ENCODE measurements at places on chromosomes 5 and 9.

DNA sequence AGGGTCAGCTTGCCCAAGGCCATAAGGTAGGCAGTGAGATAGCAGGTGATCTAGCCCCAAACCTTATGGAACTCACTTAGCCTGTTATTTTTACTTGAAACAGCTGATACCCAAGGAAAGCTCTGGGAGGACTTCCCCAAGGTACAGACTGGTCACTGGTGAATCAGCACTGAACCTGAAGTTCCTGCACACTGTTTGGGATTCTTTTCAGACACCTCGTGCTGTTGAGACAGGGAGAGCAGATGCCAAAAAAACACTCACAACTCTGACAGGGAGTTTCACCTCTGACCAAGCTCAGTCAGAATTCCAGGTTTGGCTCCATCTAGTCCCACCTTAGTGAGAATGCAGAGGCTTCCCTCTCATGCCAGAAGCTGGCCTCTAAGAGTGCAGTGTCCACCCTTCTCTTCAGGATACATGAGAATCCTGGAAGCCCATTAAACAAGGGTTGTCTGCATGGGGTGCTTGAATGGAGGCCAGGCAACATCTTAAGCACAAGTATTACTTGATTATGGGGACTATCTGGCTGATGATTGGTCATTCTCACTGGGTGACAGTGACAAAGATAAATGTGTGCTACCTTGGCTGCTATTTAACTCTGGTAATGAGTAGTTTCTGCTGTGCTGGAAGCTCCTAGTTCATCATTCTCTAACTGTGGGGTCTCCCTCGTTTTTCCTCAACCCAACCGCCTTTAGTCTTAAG, 122.8 kb upstream of the SLIT3 start:
- no peak for DNase-seq

- DNase-seq = no peak
Measured at GRCh38 chr5:108102463-108102862, 279.4 kb downstream of the FBXL17 start.

GRCh38 chr5:138664276-138664943, 88.8 kb upstream of the CTNNA1 start:
- DNase-seq = no peak

DNA sequence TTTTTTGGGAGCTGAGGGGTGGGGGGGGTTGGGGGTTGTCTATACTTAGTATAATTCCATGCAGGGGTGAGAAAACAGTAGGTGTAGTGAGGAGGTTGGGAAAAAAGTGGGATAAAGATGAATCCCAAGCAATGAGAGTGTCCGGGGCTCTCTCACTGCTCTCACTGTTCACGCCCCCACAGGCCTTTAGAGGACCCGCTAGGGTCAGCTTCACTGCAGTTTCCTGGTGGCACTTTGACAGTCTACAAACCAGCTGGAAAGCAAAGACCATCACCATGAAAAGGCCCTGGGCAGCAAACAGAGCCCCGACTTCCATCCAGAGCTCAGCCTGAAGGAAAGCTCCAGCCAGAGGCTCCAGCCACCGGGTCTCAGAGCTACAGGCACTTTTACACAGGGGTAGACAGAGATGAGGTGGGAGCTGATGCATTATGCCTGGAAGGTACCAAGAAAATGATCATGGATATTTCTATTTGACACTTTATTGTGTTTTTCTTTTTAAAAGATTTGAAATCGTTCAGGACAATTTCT, 355.1 kb downstream of the ADAMTS6 start:
- DNase-seq = no peak

DNA sequence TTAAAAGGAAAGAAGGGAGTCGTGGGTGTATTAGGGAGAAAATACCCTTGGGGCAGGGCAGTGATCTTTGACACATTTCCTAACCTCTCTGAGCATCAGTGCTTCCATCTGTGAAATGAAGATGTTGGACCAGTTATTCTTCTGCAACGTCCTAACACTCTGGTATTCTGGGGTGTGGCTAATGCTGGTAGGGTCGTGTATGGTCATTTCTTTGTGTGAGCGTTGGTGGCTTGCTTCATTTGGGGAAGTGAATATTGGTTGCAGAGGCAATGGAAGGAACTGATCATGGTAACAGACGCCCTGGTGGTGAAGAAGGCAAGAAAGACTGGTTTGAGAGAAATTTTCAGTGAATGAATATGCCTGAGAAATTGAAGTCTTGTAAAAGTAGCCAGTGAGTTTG, 67.9 kb upstream of the TTC23L start:
- no peak for DNase-seq

- no peak for DNase-seq
Measured at GRCh38 chr9:126830827-126831226, 26.0 kb downstream of the ZBTB43 start.

- no peak for DNase-seq
Measured at GRCh38 chr5:36026706-36027465, 35.7 kb upstream of the UGT3A1 start.

GRCh38 chr5:127076315-127077129, 3.2 kb upstream of the C5orf63 start:
- no peak for DNase-seq

- peak; percentile 18 for DNase-seq
Measured at GRCh38 chr9:111661802-111662521, 557 bp downstream of the GNG10 start.

DNA sequence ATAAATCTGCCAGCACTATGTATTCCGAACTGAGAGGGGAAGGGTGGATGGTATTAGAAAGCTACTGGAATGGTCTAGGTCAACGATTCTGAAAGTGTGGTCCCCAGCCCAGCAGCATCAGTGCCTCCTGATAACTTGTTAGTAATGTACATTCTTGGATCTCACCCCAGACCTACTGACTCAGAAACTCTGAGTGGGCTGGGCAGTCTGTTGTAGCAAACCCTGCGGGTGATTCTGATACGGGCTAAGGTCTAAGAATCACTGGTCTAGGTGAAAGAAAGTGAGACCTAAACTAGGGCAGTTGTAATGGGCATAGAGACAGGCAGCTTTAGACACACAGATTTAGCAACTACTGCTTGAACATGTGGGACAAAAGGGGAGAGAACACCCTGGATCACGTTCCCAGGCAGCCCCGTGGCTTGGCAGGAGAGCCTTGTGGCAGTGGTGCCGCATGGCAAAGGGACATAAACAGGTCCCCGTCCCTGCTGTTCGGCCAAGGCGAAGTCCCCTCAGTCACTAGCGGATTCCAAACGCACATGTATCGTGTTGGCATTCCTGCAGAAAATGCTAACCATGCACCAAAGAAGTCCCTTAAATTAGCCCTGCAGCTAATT, 216.3 kb downstream of the TTLL11 start:
- no peak for DNase-seq

DNA sequence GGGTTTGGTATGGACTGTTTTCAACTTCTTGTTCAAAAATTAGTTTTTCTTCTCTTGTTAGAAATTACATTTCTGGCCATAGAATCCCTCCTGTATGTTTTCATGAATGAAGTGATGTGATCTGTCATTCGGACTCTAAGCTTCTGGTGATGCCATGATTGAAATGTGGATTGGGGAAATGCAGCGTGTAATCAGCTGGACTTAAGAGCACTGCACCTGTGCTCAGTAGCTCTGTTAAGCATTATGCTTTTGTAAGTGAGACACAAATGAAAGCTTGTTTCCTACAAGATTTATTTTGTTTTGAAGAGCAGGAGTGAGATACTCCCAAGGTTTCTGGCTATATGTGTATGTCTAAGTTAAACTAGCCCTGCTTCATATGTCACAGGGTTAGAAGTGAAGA, 24.0 kb upstream of the FAM120AOS start:
- no peak for DNase-seq

- no peak for DNase-seq
Measured at GRCh38 chr5:135998889-135999288, 29.9 kb upstream of the TGFBI start.

DNA sequence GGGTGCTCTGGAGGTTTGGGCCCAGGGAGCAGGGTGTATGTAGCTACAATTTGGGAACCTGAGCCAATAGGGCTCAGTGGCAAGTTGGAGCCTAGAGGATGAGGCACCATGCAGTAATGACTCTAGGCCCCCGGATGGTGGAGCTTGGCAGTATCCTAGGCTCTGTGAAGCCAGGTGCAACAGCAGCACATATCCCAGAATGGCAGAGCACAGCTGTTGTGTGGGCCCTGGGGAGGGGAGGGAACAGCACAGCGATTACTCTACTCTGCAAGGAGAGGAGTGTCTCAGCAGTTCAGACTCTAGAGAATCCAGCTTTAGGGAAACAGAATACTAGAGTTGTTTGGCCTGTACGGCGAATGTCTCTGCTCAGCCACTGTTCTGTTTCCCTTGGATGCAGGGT, 56.1 kb downstream of the LRRTM2 start:
- no peak for DNase-seq

GRCh38 chr5:137392261-137392660, 106.9 kb downstream of the SPOCK1 start:
- no peak for DNase-seq

GRCh38 chr9:16683326-16683725, 187.1 kb downstream of the BNC2 start:
- DNase-seq = no peak

- DNase-seq = no peak
Measured at GRCh38 chr5:54695198-54695966, 177.8 kb downstream of the SNX18 start.

DNA sequence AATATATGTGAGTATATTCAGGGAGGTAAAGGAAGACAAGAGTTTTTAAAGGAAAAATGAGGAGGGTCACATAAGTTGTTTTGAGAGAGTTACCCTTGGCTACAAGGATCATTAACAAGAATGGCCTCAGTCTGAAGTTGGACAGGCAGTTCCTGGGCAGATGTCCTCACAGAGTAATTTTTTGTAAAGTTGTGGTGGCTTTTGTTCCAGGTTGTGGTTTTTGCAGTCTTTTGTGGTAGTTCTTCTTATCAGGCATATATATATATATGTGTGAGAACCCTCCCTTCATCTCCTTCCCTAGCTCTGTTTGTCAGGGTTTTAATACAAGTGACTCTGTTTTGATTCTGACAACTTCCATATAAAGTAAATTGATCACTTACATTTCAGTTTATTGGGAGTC, 60.0 kb downstream of the CSNK1G3 start:
- DNase-seq = no peak

GRCh38 chr5:129899454-129899853, 4.8 kb upstream of the CHSY3 start:
- no peak for DNase-seq

- no peak for DNase-seq
Measured at GRCh38 chr5:128706269-128706668, 168.2 kb upstream of the FBN2 start.

DNA sequence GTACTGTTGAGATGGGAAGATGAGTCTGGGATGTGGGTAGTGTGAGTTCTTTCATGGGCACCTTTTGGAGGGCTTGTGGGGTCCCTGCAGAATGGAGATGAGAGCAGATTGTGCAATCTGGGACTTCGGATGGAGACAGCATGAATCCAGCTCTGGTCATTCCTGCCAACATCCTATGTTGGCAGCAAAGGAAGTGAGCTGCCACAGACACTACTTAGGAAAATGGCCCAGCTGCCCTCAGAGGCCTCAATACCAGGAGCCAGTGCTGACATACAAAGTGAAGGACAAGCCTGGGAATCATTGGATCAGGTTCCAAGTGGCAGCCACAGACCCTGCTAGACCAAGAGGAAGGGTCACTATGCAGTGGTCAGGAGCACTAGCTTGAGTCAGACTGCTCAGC, 402.8 kb downstream of the CDK5RAP2 start:
- DNase-seq = no peak

DNA sequence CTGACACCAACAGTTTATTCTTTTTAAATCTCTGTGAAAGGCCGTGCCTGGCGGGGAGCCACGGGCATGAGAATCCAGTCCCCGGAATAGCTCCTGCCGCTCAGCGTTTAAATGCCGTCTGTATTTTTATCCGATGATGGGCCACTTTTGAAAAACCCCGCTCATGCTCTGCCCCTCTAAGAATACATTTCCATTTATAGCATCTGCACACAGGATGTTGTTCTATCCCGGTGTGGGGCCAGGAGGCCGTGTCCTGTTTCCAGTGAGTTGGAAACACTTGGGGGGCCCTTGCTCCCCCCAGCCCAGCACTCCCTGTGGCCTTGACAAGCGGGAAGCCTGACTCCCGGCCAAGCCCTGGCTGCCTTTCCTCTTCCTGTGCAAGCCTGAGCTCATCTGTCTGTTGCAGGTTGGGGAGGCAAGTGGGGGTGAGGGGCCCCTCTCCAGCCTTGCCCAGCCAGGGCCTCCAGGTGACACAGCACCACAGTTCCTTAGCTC, 39.0 kb downstream of the ERGIC1 start:
- DNase-seq = no peak

All from activated CD4-positive, alpha-beta T cell treated with anti-CD3 and anti-CD28 coated beads, Interleukin-2, amount 50 U/mL, for 1 hour (primary cell).